ENCODE measurements at places on chromosomes 16 and 17. TPM values are rescaled to one million over a fixed set of nuclear protein-coding genes. Genes with fewer than 3 reads are reported as not detected.

DNA sequence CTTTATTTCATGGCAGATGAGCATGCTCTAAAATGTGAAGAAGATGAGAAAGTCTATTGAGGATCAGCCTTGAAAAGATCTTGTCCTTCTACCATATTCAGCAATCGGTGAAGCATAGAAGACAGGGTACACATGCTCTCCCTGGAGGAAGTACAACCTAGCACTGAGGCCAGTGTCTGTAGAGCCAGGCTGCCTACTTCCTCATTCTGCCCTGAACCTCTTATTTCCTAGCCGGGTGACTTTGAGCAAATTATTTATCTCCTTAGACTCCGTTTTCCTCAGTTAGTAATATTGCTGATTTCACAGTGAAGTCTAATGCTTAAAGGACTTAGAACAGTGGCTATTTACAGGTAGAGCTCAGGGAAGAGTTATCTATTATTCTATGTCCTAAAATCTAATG lies 58.4 kb downstream of the TMEM100 start:
- no peak for DNase-seq

GRCh38 chr17:81859906-81860755 lies at the start of gene P4HB:
Gene P4HB, minus strand, starts transcription at chr17:81860535. Its CDS starts 64 bp downstream, at chr17:81860471.
- no peak for DNase-seq

DNA sequence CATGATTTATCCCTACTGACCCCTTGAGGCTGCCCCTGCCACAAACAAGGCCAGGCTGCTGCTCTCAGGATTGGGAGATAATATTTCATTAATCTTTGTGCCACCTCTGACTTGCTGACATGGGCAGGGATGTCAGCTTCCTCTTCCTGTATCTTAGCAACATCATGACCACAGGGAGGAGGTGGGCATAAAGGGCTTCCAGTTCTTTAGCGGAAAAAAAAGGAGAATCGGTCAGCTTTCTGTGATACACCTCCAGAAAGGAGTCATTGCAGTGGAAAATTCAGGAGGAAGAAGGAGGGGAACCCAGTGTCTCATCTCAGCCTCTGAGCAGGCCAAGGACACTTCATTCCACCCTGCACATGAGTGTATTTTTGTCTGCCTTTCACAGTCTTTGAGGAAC lies 206.8 kb upstream of the SDK2 start:
- DNase-seq = no peak

DNA sequence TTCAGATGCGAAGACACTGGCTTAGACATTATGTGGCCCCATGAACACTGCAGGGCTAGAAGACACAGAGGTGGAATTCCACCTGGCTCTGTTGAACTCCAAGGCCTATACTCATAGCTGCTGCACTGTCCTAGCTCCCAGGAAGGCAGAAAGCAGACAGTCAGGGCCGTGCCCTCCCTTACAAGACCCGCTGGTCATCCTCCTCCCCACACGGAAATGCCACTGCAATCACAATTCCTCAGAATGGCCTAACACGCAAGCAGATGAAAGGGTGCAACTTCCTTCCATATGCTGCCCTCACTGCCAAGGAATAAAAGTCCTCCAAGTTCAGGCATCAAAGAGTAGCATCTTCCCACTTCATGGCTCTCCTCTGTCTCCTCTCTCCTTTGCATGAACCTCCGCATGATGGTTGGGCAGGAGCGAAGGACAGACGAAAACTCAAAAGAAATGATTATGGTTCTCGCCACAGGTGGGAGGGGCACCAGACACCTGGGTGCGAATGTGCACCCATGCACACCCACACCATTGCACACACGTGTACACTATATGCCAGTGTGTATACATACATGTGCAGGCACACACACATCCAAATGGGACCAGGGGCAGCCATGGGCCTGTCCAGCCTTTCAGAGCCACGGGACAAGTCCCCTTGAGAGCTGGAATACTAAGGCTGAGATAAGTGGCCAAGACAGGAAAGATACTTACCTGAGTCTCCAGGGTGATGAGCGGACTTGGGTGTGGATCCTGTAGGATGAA lies 113.3 kb downstream of the XYLT1 start:
- DNase-seq = no peak

DNA sequence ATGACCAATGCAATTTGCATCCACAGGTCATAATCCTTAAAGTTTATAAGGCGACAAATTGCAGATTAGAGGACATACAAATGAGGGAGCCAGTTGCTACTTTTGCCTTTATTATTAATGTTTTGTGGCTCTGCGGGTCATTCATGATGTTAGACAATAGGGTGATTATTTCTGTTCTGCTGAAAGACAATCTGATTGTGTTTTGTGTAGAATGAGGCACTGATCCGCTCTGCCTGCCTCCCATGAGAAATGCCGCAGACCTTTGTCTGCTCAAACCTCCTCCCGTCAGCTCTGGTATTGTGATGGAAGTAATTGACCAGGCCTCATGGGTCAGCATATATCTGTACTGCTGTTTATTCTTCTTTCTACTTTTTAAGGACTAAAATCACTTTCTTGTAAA lies 224.9 kb downstream of the PRKCA start:
- DNase-seq = no peak

DNA sequence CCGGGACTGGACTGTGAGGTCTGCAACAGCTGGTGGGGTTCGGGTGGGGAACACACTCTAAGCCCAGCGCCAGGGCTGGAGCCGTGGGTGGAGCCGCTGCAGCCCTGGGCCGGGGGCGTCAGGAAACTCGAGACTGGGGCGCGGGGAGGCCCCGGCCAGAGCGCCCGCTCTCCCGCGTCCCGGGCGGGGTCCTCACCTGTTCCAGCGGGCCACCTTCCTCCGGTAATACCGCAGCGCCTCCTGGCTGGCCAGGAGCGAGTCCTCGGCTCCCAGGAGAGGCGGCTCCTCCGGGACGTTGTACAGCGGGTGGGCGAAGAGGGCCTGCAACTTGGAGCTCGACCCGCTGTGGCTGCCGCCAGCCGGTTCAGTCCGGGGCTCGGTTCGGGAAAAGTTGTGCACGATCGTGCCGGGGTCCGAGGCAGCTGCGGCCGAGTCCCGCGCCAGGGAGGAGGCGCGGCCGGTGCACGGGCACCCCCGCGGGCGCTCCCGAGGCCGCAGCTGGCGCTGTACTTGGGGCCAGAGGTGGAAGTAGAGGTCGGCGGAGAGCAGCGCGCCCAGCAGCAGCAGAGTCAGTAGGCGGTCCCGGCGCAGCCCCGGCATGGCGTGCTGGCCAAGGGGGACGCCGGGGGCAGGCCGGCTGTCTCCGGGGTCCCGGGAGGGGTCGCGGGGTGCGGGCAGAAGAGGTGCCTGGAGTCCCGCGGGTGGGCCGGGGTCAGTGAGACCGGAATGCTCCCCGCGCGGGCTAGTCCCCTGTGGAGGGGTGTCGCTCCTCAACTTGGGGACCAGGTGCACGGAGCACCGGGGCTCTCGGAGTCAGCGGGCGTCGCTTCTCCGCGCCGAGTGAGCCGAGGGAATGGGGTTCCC lies 868 bp downstream of the FAM20A start:
- peak; percentile 59 for DNase-seq

- peak; percentile 73 for DNase-seq
Measured at GRCh38 chr17:59165933-59166342, 10.4 kb downstream of the PRR11 start.

GRCh38 chr17:18362698-18363100 lies 651 bp downstream of the SHMT1 start:
- peak; percentile 89 for DNase-seq

DNA sequence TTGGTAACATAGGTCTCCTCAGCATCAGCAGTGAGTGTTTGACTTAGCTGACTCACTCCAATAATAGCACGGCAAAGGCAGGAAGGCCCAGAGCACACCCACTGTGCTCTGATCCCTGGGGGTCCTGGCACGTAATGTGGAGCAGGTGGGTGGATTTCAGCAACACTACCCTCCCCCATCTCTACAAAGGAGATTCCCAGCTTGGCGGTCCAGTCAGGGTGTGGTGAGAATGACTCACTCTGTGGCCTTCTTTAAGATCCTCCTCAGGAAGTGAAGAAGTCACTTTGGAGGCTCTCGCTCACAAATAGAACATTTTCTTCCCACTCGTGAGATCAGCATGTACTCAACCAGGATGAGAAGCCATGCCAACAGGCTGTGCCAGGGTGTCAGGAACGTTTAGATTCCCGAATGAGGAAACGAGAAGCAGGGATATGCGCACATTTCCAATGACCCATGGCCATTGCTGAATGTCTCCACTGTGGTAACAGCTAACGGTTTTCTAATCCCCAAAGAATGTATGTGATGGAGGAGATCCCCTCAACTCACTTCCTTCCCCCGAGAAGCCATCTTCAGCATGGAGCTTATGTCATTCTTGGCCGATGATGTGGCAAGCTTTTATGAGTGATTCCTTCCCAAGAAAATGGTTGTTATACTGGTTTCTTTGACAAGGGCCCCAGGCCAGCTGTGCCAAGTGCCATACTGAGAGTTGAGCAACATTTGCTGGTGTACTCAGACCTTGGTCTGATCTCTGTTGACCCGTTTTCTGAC lies 365.2 kb downstream of the C16orf95 start:
- no peak for DNase-seq

The CDRT15 gene
- polyA plus RNA-seq = 43.8 TPM
